ENCODE measurements at places on chromosomes 5 and 9. TPM values are rescaled to one million over a fixed set of nuclear protein-coding genes. Genes with fewer than 3 reads are reported as not detected.

- no peak for DNase-seq
These were observed 11.2 kb upstream of the CFAP95 start for GRCh38 chr9:69809304-69809863.

DNA sequence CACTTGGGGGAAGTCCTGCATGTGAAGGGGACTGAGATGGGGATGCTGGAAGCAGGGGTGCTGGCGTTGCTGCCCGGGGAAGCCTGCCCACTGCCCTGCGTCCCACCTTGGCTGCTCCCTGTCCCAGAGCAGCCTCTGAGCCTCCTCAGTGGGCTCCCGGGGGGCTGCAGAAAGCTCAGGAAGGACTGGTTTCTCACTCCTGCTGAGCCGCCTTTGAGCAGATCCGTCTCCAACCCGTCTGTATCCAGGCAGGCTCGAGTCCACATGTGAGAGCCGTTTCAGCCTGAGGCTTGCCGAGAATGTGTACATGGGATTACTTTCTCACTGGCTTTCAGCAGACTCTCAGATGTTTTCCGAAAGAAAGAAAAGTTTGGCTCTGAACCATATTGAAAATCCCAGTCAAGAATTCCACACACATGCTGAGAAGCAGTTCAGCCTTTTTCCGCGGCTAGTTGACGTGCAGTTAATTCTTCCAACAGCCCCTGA, 95.3 kb upstream of the COL5A1 start:
- DNase-seq = peak; percentile 58

DNA sequence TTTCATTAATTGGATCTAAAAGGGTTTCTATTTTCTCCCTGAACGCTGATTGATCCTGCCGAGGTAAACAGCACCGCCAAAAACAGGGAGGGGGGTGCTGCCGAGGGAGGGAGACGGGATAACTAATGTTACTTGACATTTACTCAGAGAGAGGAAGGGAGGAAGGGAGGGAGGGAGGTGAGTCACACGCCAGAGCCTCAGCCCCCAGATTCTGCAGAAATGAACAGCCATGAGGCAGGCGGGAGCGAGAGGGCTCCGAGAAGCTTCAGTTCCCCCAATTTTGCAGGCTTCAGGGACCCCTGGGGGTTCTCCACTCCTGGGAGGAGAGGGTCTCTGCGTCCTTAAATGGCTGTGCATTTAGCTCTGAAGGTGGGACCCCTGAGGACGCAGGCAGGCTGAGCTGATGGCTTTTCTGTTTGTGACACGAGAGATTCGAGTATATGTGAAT, 59.1 kb upstream of the IER5L start:
- no peak for DNase-seq

DNA sequence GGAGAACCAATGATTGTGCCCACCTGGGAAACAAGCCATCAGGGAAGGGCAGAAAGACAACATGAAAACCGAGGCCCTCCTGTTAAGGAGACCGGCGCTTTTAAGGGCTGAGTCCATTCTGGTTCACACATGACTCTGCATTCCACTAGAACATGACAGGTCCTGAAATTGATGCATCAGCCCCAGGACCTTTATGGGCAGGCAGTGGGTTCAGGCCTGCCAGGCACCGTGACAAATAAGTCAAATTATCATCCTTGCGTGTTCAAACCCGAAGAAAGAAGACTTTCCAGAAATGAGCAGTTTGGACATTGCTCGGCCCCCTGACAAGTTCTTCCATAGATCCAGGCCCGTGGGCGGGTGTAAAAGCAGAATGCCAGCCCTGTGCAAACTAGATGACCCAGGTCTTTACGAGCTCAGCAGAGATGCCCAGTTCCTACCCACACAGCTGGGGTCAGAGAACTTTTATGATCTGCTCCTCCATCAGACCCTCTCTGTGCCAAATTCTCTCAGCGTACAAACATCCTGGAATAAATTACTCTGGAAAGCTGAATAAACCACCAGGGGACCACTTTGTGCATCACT, 295.5 kb upstream of the WWC1 start:
- no peak for DNase-seq

Gene MZB1
- total RNA-seq = 0.71 TPM

Gene IL33
- 61.1 TPM for total RNA-seq
